ENCODE measurements at places on chromosomes 2 and 18.

DNA sequence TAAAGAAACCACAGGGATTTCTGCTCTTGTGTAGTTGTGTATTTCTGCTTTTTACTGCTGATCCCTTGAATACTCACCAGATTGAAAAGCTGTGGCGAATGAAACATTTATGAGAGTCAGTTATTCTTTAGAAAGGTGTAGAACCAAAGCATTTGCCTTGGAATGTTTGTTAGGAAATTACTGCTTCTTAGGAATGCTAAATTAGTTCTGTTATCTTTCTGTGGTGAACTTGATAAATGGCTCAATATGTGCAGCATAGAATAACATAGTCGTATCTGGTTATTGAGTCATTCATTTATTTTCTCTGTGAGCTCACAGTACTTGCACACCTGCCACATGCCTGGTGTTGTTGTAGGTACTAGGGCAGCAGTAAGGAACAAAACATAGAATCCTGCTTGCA, 57.0 kb upstream of the FAM237A start:
- no peak for DNase-seq

GRCh38 chr2:13572466-13572865, 855.7 kb downstream of the TRIB2 start:
- DNase-seq = no peak

- no peak for DNase-seq
Measured at GRCh38 chr2:101752716-101753616, 55.5 kb downstream of the MAP4K4 start.

GRCh38 chr2:105241443-105241842, at the start of gene GPR45:
Gene GPR45, plus strand, starts transcription at chr2:105241743. Its CDS starts 116 bp downstream, at chr2:105241859.
- no peak for DNase-seq

- no peak for DNase-seq
Measured at GRCh38 chr2:238422940-238423339, 3.8 kb upstream of the ASB1 start.

- no peak for DNase-seq
Measured at GRCh38 chr2:74902281-74902860, 56.1 kb upstream of the POLE4 start.

DNA sequence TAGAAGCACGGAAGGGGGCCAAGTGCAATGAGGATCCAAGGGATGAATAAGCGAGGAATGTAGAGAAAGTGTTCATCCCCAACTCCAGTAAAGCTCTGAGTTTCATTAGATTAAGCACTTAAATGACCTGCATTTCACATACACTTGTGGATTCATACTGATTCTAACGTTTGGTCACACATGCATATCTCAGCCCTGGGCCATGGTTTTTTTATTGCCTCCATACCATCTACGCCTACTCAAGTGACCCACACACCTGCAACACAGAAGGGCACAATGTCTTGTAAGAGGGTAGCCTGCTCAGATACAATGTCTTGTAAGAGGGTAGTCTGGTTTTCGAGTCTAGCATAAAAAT, 566 bp upstream of the MRPS5 start:
- DNase-seq = no peak

DNA sequence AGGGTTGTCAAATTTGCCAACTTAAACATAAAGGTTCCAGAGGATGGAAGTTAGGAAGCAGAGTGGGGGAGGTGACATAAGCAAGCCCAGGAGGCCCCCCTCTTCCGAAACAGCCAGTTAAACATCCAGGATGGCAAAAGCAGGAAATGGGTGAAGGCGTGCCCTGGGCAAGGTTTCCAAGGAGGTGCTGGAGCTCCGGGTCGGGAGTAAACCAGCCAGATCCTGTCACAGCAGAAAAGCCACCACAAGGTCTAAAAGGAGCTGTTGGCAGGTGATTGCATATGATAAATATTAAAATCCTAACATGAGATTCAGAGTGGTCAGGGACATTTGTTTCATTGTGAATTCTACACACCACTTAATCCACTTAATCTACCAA, 572.2 kb upstream of the SALL3 start:
- DNase-seq = no peak

GRCh38 chr2:133711201-133711600, 142.9 kb upstream of the NCKAP5 start:
- no peak for DNase-seq

GRCh38 chr18:47949202-47949601, 18.7 kb upstream of the SMAD2 start:
- no peak for DNase-seq

DNA sequence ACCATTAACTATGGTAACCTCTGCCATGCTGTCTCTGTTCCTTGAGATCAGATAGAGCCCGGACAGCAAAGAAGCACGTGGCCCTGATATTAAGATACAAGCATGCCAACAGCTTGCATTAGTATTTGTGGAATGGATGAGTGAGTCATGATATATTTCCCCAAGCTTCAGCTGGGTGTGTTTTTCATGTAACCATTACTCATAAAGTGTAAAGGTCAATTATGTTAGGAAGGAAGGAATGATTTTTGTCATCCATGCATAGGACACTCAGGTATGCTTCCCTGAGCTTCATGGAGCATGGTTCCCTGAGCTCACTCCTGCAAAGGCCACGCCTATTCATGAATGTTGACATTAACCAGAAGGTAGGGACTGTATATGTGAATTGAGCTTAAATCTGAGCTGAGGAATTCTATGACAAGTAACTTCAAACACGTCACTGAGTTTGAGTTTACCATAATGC, 74.6 kb downstream of the ARL4C start:
- peak; percentile 28 for DNase-seq

- DNase-seq = no peak
Measured at GRCh38 chr2:143482771-143483170, 353.6 kb downstream of the ARHGAP15 start.

- DNase-seq = no peak
Measured at GRCh38 chr18:28158083-28158581, 18.8 kb downstream of the CDH2 start.

- peak; percentile 49 for DNase-seq
Measured at GRCh38 chr2:117835990-117836760, 21.7 kb downstream of the DDX18 start.

DNA sequence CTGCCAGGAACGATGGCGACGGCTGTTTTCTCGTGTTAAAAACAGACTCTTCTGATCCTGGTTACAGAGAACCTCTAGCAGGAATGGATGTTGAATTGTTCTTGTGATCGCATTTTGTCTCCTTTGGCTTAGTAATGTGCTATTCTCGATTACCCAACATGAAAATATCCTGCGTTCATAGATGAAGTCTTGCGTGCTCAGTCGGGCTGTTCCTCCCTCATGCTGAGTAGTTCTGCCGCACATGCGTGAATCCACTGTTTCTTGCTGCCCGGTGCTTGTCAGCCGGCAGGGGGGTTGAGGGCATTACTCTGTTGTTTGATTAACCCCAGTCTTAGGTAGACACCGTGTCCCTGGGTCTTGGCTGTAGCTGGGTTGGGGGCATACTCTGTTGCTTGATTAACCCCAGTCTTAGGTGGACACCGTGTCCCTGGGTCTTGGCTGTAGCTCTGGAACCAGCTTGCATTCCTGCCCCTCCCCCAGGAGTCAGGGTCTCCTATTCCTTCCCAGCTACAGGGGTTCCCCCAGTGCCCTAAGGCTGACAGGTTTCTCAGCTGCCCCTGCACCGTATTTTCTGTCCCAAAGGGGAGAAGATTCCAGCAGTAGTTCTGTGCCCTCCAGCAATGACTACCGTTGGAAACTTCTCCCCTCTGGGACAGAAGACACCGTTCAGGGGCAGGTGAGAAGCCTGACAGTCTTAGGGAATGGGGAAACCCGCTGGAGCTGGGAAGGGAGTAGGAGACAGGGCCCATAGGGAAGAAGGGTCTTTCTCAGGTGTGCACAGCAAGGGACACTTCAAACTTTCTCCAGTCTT, 22.1 kb upstream of the ASB1 start:
- DNase-seq = no peak

GRCh38 chr18:23087352-23087751, 47.9 kb upstream of the CABLES1 start:
- DNase-seq = no peak

DNA sequence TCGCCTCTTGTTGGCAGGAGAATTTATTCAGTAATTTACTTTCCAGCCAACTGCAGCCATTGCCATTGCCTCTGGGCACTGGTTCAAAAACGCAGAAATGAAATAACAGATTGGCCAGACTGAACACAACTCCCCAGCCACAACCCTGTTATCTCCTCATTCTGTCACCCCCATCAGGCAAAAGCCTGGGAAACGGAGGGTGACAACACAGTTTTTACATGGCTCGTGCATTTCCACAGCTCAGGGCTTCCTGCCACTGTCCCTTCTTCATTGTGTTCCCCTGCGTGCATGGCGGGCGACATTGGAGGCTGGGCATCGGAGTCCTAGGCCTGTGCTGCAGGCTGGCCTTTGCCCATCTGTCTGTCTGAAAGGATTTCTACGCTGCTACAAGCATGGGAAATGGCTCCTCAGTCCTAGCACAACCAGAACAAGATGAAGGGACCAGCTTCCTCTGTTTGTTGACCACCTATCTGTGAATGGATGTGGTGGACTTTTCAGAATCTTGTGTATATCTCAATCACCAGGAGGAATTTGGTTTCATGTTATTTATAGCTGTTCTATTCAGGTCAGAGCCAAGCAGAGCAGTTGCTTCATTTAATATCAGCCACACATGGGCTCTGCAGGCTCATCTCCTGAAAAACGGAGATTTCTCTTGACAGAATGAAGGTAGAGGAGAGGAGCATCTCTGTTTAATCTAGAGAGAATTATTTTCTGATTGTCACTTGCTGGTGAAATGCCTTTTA, 107.0 kb downstream of the MGAT5 start:
- DNase-seq = no peak

DNA sequence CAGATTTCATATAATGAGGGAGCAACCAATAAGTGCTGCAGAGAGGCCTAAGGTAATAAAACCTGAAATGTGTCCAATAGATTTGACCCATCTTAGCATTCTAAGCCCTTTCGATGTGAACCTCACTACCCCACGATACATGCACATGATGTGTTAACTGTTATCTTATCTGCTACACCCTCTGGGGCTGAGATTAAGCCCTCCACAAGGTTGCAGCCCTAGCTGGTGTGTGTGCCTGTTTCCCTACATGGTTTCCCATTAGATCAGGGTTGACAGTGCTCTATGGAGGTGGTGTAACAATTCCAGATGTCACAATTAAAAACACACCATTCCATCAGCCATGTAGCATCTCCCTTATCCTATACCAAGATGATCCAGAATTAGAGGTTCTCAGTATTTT, 68.9 kb upstream of the THSD7B start:
- DNase-seq = no peak

- no peak for DNase-seq
Measured at GRCh38 chr2:71757351-71757750, 304.0 kb downstream of the DYSF start.

DNA sequence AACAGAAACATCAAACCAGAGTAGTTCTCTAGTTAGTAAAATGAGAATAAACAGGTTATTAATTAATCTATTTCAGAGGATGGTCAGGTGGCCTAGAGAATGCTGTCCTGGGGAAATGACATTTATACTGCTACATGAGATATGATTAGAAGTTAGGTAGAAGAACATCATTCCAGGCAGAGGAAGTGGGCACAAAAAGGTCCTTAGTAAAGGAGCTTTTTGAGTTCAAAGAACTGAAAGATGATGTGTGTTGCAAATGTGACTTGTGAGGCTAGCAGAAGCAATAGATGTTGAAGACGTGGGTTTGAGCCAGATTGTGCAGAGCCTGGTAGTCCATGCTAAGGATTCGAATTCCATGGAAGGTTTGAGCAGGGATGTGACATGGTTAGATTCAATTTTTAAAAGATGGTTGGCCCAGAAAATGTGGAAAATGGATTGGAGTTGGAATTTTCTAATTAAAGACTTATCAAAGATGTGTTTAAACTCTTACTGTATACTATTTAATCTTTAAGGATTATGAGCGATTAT, 34.2 kb downstream of the RAB10 start:
- no peak for DNase-seq

- DNase-seq = no peak
Measured at GRCh38 chr2:209685963-209686362, 85.7 kb upstream of the UNC80 start.

- DNase-seq = no peak
Measured at GRCh38 chr18:28963481-28963880, 786.6 kb upstream of the CDH2 start.

GRCh38 chr2:5976531-5977065, 284.4 kb downstream of the SOX11 start:
- no peak for DNase-seq

- no peak for DNase-seq
Measured at GRCh38 chr2:38390947-38391346, 13.9 kb upstream of the ATL2 start.

DNA sequence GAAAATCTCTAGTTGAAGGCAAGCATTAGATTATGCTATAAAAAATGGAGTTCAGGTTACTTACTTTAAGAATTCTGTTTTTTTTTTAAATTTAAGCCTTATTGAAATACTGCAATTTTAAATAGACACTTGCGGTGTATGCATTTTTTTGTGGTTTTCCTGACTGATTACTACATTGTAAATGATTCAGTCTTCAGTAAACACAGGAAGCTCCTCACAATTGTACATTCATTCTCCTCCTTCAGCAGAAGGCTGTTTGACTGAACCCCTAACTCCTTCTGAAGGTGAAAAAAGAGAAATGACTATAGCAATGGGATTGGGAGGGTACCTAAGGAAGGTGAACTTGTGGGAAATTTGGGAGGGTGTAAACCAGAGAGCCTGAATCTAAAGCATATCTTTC, 136.1 kb downstream of the GCA start:
- no peak for DNase-seq

DNA sequence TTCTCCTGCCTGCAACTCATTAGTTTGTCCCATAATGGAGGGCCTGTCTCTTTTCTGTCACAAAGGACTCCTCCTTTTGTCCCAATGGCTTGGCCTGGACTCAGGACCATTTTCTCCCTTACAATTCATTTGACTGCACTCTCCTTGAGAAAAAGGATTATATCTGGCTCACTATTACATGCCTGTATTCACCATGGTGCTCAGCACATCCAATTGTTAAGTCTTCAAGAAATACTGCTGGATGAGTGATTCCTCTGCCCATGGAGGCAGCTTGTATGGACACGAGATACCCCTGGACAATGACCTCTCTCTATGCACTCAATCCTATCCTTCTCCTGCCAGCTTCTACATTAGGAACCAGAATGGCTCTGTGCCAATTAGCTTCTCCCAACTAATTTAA, 47.0 kb downstream of the CHST9 start:
- no peak for DNase-seq

GRCh38 chr2:37583867-37584266, 87.6 kb downstream of the CDC42EP3 start:
- DNase-seq = no peak

- DNase-seq = no peak
Measured at GRCh38 chr2:237390235-237390634, 23.7 kb downstream of the COL6A3 start.

- DNase-seq = peak; percentile 75
Measured at GRCh38 chr2:96157649-96158553, 12.7 kb upstream of the DUSP2 start.

Data from CD4-positive, alpha-beta T cell treated with Interferon alpha-2 for 1 hour (primary cell).